ENCODE measurements at places on chromosomes 12 and 14.

DNA sequence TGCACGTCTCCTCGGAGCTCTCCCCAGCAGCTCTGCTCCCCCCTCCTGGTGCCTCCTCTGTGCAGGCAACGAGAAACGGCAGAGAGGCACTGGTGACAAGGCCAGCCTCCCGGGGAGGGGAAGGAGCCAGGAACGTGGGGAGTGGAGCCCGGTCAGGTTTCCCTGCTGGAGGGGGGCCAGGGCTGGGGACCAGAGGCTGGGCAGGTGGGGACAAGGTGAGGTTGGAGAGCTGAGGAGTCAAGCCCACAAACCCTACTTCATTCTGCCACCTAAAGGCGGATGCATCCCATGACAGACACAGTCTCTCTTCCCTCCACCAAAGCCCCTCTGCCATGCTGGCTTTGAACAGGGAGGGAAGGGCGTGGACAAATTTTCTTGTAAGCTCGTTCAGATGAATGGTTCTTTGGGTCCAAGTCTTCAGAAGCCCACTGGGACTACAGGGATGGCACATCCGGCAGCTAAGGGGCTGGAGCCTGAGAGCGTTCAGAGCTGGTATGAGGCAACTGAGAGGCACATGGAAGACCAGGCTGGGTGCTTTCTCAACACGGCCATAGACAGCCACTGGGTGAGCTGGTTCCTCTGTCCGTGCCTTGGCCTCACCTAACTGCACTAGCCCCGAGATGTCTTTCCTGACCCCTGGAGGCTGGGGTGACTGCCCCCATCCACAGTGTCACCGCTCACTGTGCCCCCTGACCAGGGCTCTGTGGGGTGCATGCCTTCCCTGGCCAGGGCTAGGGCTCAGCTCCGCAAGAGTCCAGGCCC lies 105.9 kb downstream of the RBM19 start:
- no peak for DNase-seq

- DNase-seq = no peak
These were observed 394.0 kb upstream of the SYT1 start for GRCh38 chr12:78470354-78471195.

DNA sequence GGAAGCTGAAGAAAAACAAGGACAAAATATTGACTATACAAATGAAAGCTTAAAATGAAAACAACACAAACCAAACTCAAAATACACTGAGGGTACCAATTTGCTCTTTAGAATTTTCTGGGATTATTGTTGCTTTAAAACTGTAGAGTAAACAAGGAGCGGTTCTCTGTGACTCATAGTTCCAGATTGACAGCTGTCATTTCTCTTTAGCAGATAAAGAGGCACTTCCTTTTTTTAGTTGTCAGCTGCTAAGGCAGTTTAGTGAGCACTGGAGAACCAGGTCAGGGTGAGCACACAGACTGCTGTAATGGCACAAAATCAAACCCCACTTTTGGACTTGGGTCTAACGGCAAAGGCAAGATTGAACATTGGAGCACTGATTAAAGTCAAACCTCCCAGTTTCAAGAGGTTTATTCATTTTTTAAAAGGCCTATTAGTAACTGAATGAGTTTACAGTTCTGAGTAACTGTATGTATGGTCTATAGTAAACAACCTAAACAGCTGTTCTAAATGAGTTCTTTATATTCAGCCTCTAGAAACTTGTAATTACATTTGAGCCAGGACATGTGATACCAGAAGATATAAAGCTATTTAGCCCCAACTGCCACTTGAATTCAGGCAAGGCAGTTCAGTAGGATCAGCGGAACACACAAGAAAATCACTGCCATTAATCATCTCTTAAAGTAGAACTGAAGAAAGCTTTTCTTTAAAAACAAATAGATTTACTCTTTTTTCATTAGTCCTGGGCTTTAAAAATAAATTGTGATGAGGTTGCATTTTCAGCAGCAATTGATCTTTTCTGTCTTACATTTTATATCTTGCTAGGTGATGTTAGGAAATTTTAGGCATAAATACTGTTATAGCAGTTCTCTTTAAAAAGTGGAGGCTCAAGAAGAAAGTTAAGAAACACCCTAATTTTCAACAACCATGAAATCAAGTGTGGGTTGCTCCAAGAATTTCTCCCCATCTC lies 71.7 kb upstream of the PRICKLE1 start:
- DNase-seq = no peak

- no peak for DNase-seq
These were observed 42.1 kb upstream of the KCNH3 start for GRCh38 chr12:49496417-49497360.

DNA sequence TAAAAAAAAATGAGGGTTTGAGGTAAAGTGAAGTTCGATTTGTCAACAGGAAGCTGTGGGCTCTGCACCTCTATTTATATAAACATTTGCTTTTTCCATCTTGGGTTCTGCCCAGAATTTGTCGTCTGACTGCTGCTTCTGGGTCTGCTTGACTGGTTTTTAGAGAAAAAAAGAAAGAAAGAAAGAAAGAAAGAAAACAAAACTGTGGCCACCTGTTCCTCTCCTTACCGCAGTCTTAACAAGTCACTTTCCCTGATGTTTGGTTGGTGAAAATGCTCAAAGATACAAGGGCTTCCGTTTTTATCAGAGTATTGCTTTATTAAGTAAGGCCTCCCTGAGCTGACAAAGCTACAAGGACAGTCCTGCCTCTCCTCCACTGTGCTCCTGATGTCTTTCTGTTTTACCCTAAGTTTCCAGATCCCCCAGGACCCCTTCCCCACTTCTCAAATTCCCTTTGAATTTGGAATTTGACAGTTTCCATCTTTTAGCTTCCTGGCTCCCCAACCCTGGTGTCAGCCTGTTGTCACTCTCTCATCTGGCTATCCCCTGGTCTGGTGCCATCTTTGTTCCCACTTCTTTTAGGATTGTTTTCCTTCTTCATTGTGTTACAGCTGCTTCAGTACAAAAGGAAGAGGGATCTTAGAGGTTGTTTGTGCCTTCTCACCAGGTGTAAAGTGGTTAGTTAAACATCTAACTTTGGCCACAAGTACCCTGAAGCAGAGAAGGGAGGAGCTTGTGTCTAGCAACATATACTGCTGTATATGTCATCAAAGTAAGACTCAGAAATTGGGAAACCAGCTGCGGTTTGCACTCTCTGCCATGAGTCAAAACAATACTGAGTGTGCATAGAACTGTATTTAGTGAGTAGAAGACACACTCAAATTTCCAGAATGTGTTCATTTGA lies 18.0 kb downstream of the MFAP5 start:
- peak; percentile 56 for DNase-seq

DNA sequence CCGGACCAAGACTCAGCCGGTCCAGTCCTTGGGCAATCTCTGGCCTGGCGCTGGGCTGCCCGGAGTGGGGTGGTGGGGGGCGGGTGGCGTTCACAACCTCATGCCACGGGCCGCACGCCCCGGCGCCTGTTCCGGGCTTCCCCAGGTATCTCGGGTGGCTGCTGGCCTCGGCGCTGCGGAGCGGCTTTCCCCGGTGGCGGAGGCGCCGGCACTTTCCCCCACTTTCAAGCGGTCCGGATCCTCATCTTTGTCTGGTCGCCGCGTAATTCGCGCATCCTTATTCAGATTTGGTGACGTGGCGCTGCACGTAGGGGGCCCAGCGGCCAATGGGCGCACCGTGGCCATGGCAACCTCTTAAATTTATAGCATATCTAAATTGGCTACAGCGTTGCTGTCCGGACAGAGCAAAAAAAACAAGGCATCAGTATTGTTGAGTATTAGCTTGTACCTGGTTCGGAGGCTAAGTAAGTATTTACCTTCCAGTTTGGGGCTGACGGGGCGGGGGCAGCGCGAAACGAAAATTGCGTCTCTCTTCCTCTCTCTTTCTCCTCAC lies at the start of gene LHX5:
Gene LHX5 (minus strand): TSS at position 253 of the 553 bp plus-strand sequence. CDS start 373 bp downstream, outside the sequence.
- no peak for DNase-seq

DNA sequence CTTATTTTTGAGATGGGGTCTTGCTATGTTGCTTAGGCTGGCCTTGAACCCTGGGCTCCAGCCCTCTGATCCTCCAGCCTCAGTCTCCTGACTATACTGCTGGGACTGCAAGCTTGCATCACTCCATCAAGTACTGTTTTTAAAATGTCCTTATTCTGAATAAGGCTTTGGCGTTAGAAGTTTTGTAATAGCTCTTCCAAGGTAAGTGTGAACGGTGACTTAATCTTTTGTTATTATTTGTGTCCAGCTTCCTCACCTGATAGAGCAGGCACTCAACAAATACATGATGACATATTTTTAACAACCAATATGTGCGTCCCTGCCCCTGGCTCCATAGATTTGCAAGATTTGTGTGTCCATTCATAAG lies 1.4 kb downstream of the C1RL start:
- no peak for DNase-seq

DNA sequence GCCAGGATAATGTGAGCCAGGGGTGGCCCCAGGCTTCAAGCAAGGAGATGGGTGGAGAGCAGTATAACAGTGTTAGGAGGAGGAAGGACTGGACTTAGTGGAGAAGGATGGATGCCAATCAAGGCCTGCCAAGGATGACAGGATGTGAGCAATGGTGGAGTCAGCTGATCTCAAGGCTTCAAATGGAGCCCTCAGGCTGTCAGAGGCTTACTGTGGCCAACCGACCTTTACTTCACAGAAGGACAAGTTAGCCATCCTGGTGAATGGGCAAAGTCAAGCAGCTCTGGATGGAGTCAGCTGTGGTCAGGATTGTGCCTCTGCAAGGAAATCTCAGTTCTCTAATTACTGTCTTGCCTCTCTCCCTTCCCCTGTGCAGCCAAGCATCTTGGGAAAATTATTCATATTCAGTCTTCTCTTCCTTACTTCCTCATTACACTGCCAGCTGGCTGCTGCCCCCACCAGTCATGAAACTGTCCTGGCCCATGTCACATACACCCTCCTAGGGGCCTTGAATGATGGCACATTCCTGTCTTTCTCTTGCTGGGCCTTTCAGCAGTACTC lies 7.6 kb upstream of the STAT6 start:
- no peak for DNase-seq

GRCh38 chr12:48956279-48957140 lies 777 bp downstream of the ARF3 start:
- peak; percentile 76 for DNase-seq

GRCh38 chr12:8639936-8640335 lies 22.7 kb downstream of the MFAP5 start:
- no peak for DNase-seq

GRCh38 chr12:131950182-131950913 lies 606 bp downstream of the EP400 start:
- DNase-seq = peak; percentile 45

GRCh38 chr12:94534278-94534677 lies 74.6 kb upstream of the CEP83 start:
- no peak for DNase-seq

DNA sequence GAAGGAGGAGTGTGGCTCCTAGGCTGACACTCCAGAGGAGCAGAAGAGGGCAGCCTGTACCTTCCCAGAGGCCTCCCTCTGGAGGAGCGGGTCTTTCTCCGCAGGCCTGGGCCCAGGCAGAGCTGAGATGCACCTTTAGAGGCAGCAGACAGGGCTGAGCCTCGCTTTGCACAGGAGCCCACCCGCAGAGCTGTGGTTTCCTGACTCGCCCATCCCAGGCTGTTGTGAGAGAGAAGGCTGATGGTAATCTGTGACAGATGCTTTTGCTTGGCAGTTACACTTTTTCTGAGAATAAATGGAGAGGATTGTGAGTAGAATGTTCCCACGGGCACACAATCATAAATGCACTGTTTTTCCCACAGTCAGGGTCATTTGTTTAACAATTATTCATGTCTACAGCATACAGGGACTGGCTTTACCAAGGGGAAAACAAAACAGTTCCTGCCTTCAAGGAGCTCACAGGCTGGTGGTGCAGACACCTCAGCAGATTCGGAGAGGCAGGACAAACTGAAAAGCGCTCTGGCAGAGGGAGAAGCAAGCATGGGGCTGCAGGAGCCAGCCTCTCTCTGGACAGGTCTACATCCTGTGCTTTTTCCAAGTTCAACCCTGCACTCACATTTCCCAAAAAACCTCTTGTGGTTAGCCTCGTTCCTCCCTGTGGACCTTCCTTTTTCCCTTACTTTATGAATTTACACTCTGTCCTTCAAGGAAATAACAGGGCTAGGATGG lies 13.9 kb downstream of the EVL start:
- DNase-seq = peak; percentile 98

GRCh38 chr12:10268037-10268436 lies 39.6 kb upstream of the KLRD1 start:
- DNase-seq = no peak

- no peak for DNase-seq
These were observed 232.8 kb upstream of the FBXO33 start for GRCh38 chr14:39665075-39665475.

- no peak for DNase-seq
These were observed 224.6 kb downstream of the ANO2 start for GRCh38 chr12:5720381-5721005.

- no peak for DNase-seq
These were observed 334.1 kb upstream of the MIS18BP1 start for GRCh38 chr14:45587142-45587541.

DNA sequence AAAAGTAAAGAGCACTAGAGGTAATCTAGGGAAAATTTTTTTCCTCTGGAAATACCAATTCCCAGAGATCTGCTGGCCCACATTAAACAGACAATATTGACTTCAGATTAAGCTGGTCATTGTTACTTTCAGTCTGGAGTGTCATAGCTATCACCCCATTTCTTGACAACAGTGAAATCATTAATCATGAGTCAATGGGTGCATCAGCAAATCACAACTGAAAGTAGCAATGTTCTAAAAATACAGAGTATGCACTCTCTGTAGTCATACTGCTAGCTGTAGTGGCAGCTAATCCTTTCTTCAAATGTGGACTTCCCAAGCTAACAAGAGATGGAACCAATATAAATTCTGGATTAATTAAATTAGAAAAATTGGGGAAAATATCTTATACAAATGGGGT lies 129.9 kb downstream of the CPNE8 start:
- no peak for DNase-seq

DNA sequence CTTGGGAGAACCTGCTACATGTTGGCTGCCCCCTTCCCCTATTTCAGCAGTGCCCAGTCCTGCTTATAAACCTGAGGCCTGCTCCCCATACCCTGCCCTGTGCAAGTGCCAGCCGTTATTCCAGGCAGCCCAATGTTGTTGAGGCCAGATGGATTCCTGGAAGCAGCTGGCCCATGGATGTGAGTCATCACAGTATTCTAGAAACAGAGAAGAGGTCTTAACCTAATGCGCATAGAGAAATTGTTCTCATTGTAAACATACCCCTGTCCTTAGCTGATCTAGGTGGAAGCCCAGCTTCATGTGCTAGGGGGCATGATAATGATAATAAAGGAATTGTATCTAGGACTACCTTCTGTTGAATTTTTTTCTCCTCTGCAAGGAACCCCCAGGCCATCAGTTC lies 69.7 kb downstream of the TSPAN11 start:
- no peak for DNase-seq

GRCh38 chr12:119249383-119250155 lies 70.8 kb downstream of the HSPB8 start:
- no peak for DNase-seq

- peak; percentile 62 for DNase-seq
These were observed 508.6 kb downstream of the FLRT2 start for GRCh38 chr14:86038387-86039042.

GRCh38 chr14:32192712-32193373 lies 9.0 kb upstream of the RNU6-7 start:
- no peak for DNase-seq

- DNase-seq = no peak
These were observed 110.3 kb downstream of the NELL2 start for GRCh38 chr12:44765796-44766195.

GRCh38 chr14:65927931-65928356 lies 515.4 kb downstream of the FUT8 start:
- DNase-seq = peak; percentile 87

Measured in DND-41 (cell line).